ENCODE measurements at places on chromosomes 13 and 19. TPM values are rescaled to one million over a fixed set of nuclear protein-coding genes. Genes with fewer than 3 reads are reported as not detected.

GRCh38 chr13:90950160-90950559 is 397.3 kb upstream of the MIR17HG start:
- DNase-seq: no peak

- DNase-seq: peak; percentile 41
These were observed 60.9 kb downstream of the KLF12 start for GRCh38 chr13:74073274-74073673.

DNA sequence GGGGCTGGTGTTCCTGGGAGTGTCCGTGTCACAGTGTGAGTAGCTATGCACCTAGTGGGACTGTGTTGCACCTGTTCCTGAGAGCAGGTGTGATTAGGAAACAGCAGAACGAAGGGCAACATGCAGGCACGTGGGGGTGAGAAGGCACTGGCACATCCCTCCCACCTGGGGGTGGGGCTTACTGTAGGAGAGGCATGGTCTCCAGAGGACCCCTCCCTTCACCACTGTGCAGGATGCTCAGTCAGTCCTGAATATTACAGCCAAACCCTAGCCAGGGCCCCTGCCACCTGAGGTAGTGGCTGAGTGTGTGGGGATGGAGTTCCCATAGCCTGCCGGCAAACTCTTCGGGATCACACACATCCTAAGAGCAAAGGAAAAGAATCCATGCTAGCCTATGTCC is 99.2 kb downstream of the ZDHHC20 start:
- no peak for DNase-seq

DNA sequence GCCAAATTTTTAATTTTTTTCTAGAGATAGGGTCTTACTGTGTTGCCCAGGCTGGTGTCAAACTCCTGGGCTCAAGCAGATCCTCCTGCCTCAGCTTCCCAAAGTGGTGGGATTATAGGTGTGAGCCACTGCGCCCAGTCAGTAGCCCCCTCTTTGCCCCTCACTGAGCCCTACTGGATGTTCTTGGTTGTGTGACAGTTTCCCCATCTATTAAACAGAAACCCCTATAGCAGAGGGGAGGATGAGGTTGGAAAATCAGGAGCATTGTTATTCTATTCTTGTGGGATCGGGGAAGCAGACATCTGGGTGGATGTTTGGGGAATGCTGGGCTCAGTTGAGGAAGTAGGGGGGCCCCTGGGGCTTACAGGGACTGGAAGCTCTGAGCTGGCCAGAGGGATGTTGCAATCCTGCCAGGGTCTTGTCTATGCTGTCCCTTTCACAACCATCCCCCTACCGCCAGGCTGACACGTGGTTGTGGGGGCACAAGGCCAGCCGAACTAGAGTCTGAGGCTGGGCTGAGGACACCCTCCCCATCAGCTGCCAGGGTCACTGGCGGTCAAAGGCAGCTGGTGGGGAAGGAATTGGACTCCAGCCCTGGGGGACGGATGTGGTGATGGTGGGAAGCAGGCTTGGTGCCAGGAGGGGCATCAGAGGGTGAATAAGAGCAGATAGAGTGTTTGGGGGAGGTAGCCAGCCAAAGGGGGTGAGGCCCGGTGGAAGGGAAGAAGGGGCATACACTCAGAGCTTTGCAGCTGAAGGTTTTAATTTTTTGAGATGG is 10.9 kb downstream of the APOC1 start:
- DNase-seq: no peak

DNA sequence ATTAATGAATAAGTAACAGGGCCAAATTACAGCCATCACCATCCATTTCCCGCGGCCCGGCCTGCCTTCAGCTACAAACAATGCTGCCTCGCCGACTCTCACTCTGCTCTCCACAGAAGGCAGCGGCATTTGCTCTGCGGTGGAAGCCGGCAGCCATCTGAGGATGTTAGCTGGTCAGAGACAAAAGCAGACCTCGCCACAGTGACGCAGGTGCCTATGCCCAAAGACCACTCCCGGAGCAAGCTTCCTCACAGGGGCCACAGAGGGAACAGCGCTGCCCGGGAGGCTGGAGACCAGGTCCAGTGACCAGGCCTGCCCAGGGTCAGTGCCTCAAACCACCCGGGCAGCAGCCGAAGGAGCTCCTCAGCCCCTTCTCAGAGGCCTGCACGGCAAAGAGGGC is 16.4 kb downstream of the PEPD start:
- DNase-seq: no peak

Gene ACER1
- not detected for total RNA-seq

Gene ERICH4
- total RNA-seq: not detected

Gene FUT6
- total RNA-seq: not detected

All from dermis blood vessel endothelial cell (primary cell).